ENCODE measurements at places on chromosomes 16 and 17.

DNA sequence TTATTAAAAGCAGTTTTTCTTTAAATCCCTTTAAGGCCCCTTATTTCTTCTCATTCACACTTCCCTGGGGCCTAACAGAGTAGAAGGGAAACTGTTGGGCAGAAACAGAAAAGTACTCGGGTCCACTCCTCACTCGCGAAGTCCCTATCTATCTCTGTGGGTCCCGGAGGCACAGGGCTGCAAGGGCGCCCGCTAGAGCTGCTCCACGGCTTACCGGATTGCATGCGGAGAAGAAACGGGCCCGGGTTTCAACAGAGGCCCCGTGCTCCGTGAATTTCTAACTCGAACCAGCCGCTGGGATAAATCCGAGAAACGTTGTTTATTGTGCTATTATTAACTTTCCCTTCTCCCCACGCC, 4.3 kb downstream of the CBLN1 start:
- no peak for DNase-seq

DNA sequence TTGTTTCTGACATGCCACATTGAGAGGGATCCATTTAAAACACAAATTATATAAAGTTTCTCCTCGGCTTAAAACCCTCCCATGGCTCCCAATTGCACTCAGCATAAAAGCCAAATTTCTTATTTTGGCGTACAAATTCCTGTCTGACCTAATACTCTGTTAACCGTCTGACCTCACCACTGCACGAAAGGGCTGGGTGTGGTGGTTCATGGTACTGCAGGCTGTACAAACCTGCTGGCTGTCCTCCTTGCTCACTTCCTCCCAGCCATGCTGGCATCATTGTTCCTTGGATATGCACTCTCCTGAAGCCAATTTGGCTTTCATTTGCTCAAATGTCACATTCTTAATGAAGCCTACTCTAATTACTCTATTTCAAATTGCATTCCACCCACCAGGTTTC, 301.6 kb upstream of the C16orf82 start:
- peak; percentile 19 for DNase-seq

DNA sequence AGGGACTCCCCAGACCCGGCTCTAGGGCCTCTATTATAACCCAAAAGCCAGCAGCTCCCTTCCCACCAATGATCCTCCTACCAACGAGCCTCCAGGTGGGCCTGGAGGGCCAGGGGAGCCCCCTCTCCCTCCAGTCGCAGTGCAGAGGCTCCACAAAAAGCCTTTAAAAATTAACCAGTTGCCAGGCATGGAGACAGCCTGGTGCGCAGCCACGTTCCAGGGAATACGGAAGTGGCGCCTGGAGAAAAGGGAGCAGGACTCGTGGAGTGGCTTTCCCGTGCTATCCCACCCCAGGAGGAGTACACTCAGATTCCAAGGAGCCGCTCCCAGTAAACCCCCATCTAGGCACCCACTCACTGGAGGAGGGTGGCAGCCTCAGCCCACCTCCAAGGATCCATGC, 112.3 kb downstream of the ZNF423 start:
- DNase-seq, result no peak

- no peak for DNase-seq
These were observed 84.9 kb downstream of the RPA1 start for GRCh38 chr17:1914661-1915083.

DNA sequence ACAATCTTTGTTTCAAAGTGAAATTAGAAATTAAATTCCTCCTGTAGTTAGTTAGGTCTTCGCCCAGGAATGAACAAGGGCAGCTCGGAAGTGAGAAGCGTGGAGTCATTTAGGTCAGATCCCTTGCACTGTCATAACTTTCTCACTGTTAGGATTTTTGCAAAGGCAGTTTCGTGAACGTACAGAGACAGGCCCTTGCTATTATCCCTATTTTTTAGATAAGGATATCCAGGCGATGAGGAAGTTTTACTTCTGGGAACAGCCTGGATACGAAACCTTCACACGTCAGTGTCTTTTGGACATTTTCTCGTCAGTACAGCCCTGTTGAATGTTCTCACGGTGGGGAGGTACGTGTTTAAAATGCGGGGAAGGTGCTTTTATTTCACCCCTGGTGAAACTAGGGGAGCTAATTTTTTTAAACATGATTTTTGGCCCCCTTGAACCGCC, 318 bp upstream of the RBL2 start:
- no peak for DNase-seq

- no peak for DNase-seq
These were observed 85.5 kb upstream of the RPL38 start for GRCh38 chr17:74117999-74118421.

Measured in GM19239 (cell line).